ENCODE measurements at places on chromosomes 1 and 21.

- H3K4me1 ChIP-seq, result peaks cover 8% of the 10 kb centered on the region
- H3K4me3 ChIP-seq, result no peak overlapping the region
Observed at GRCh38 chr1:225388372-225388771, 39.5 kb downstream of the LBR start.

DNA sequence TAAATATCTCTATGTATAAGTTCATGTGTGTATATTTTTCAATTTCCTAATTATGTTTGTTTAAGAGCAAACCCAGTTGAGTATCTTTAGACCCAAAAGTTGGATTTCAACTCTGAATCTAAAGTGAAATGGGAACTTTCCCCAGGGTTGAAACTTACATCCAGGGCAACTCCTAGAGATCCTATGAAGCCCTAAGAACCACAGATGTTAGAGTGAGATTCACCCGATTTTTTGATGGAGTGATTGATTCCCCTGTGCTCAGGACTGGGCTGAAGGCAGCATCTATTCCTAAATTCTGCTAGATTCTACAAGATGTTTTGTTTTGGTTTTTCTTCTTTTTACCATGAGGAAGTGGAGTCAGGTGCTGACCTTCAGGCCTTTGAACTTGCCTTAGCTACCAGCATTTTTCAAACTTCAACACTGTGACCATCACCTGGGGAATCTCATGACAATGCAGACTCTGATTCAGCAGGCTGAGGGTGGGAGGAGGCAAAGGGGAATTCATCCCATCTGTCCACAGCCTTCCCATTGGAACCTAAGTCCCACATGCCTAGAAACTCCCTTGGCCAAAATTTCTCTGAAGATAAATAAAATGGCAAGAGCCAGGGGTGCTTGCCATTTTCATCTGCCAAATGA lies 145.5 kb downstream of the ETS2 start:
- no peaks in the 10 kb centered on the region for H3K27me3 ChIP-seq
- H3K36me3 ChIP-seq, result no peaks in the 10 kb centered on the region
- no peak overlapping the region for H3K4me3 ChIP-seq
- no peak for DNase-seq

GRCh38 chr1:60290393-60290792 lies 216.8 kb upstream of the C1orf87 start:
- no peak for DNase-seq
- no peaks in the 10 kb centered on the region for H3K4me1 ChIP-seq
- no peak overlapping the region for H3K27ac ChIP-seq
- H3K36me3 ChIP-seq, result no peaks in the 10 kb centered on the region
- H3K27me3 ChIP-seq, result no peaks in the 10 kb centered on the region
- H3K4me3 ChIP-seq, result no peak overlapping the region

GRCh38 chr1:229409616-229410369 lies 24.1 kb downstream of the ACTA1 start:
- H3K27ac ChIP-seq, result no peak overlapping the region
- H3K4me1 ChIP-seq, result peaks cover 21% of the 10 kb centered on the region
- H3K36me3 ChIP-seq, result no peaks in the 10 kb centered on the region

GRCh38 chr21:44875316-44875700 lies 1.8 kb upstream of the PTTG1IP start:
- no peak for DNase-seq
- H3K4me3 ChIP-seq, result peak overlapping the region; percentile 87
- no peaks in the 10 kb centered on the region for H3K27me3 ChIP-seq
- H3K36me3 ChIP-seq, result no peaks in the 10 kb centered on the region
- peak overlapping the region; percentile 93 for H3K27ac ChIP-seq

GRCh38 chr1:208570362-208570761 lies 326.2 kb upstream of the PLXNA2 start:
- DNase-seq, result no peak
- H3K27ac ChIP-seq, result no peak overlapping the region
- H3K4me1 ChIP-seq, result no peaks in the 10 kb centered on the region
- no peaks in the 10 kb centered on the region for H3K36me3 ChIP-seq
- H3K27me3 ChIP-seq, result peaks cover 34% of the 10 kb centered on the region

- no peaks in the 10 kb centered on the region for H3K27me3 ChIP-seq
- DNase-seq, result no peak
- H3K36me3 ChIP-seq, result no peaks in the 10 kb centered on the region
- peaks cover 7% of the 10 kb centered on the region for H3K4me1 ChIP-seq
- no peak overlapping the region for H3K4me3 ChIP-seq
Observed at GRCh38 chr1:30768830-30769718, 11.5 kb upstream of the LAPTM5 start.

DNA sequence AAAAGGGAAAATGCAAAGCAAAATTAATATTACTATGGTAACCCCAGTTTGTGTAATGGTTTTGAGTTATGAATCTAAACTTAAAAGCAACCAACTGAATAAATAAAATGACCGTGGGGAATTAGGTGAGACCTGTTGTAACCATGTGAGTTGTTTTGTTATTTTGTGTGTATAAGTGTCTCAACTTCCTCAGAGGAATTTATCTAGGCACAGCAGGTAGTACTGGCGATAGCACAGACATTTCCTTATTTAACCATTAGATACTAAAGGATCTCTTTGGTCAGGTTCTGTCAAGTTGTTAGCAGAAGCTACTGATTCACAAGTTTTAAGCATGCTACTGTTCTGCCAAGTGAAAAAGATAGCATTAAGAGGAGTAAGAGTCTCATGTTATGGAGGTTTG lies 39.3 kb upstream of the LRRC7 start:
- no peak overlapping the region for H3K4me3 ChIP-seq
- DNase-seq, result no peak
- no peak overlapping the region for H3K27ac ChIP-seq
- H3K27me3 ChIP-seq, result no peaks in the 10 kb centered on the region
- no peaks in the 10 kb centered on the region for H3K4me1 ChIP-seq
- no peaks in the 10 kb centered on the region for H3K36me3 ChIP-seq

- no peaks in the 10 kb centered on the region for H3K36me3 ChIP-seq
- peak overlapping the region; percentile 83 for H3K4me3 ChIP-seq
- peaks cover 39% of the 10 kb centered on the region for H3K27me3 ChIP-seq
- peaks cover 26% of the 10 kb centered on the region for H3K4me1 ChIP-seq
- peak overlapping the region; percentile 14 for H3K27ac ChIP-seq
Observed at GRCh38 chr1:156860113-156860627, 495 bp upstream of the NTRK1 start.

- H3K4me1 ChIP-seq, result peaks cover 66% of the 10 kb centered on the region
- H3K27me3 ChIP-seq, result no peaks in the 10 kb centered on the region
- H3K4me3 ChIP-seq, result peak overlapping the region; percentile 28
- DNase-seq, result no peak
- peak overlapping the region; percentile 86 for H3K27ac ChIP-seq
- no peaks in the 10 kb centered on the region for H3K36me3 ChIP-seq
Observed at GRCh38 chr1:234965111-234965510, 163.5 kb downstream of the TOMM20 start.

DNA sequence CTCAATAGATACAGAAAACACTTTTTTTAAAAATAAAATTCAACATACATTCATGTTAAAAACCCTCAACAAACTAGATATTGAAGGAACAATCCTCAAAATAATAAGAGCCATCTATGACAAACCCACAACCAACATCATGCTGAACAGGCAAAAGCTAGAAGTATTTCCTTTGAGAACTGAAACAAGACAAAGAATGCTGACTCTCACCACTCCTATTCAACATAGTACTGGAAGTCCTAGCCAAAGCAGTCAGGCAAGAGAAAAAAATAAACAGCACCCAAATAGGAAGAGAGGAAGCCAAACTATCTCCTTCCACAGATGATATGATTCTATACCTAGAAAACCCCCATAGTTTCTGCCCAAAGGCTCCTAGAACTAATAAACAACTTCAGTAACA lies 46.2 kb upstream of the IVNS1ABP start:
- H3K27me3 ChIP-seq, result no peaks in the 10 kb centered on the region
- H3K4me3 ChIP-seq, result no peak overlapping the region
- peaks cover 18% of the 10 kb centered on the region for H3K36me3 ChIP-seq
- peaks cover 1% of the 10 kb centered on the region for H3K4me1 ChIP-seq

DNA sequence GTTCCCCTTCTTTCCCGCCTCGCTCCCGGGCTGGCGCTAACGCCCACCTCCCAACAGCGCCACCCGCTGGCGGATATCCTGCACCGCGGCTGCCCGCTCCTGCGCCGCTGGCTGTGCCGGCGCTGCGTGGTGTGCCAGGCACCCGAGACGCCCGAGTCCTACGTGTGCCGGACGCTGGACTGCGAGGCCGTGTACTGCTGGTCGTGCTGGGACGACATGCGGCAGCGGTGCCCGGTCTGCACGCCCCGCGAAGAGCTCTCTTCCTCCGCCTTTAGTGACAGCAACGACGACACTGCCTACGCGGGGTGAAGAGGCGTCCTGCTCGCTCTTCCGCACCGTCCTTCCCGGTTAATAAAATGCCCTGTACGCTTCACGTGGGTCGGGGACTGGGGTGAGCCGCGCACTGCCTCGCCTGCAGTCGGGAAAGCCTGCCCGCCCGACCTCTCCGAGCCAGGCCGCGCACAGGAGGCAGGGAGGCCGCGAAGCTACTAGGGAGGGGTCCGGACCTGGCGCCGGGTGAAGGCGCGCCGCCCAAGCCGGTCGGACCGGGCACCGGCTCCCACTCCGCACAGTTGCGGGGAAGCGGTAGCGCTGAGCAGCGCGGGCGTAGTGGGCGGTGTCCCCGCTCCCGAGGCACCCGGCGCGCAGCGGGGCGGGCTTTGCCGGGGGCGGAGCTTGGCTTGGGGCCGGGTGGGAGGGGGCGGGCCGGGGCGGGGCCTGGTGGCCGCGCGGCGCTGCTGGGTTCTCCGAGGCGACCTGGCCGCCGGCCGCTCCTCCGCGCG lies at the start of gene ADAM15:
ADAM15 (plus strand) TSS at position 757 of the 782 bp plus-strand sequence. CDS start 71 bp downstream, outside the sequence.
- no peaks in the 10 kb centered on the region for H3K27me3 ChIP-seq
- H3K36me3 ChIP-seq, result no peaks in the 10 kb centered on the region
- peak within 1 kb of the TSS; percentile 91 for H3K4me3 ChIP-seq
- H3K4me1 ChIP-seq, result peaks cover 23% of the 10 kb centered on the region
- peak within 1 kb of the TSS; percentile 23 for H3K27ac ChIP-seq
- DNase-seq, result peak; percentile 72

- no peaks in the 10 kb centered on the region for H3K36me3 ChIP-seq
- no peak overlapping the region for H3K4me3 ChIP-seq
- DNase-seq, result no peak
- no peaks in the 10 kb centered on the region for H3K27me3 ChIP-seq
Observed at GRCh38 chr1:69765951-69766350, 198.2 kb downstream of the LRRC7 start.

DNA sequence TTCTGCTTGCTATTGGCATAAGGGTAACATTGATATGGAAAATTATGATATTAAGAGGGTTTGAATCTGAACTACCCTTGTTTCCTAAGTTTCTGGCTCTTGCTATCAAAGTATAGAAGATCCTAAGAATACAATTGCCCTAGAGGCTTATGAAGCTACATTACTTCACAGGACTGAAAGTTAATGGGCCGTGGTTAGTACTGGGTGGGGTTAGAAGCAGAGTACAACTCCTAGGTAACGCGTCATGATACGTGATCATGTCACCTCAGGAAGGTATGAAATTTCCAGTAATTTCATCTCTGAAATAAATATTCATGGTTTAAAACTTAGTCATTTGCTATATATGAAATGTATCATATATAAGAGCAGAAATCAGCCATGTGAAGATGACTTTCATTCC lies 743.8 kb upstream of the NEGR1 start:
- no peak overlapping the region for H3K27ac ChIP-seq
- DNase-seq, result no peak
- no peaks in the 10 kb centered on the region for H3K36me3 ChIP-seq
- H3K27me3 ChIP-seq, result no peaks in the 10 kb centered on the region

DNA sequence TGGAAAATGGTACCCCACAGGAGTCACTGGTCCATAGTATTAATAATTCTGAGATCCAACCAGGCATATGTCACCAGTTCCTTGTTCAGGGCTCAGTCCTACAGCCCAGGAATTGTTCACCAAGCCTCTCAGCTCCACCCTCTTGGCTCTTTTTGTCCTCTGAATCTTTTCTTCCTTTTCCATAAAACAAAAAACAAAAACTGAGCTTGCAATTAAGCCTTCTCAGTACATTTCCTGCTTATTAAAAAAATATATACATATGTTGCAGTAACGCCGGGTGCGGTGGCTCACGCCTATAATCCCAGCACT lies 23.4 kb upstream of the KIF1B start:
- DNase-seq, result no peak
- no peak overlapping the region for H3K4me3 ChIP-seq
- H3K27me3 ChIP-seq, result no peaks in the 10 kb centered on the region
- H3K36me3 ChIP-seq, result peaks cover 4% of the 10 kb centered on the region

GRCh38 chr1:176959191-176959820 lies 205.2 kb downstream of the ASTN1 start:
- no peak overlapping the region for H3K4me3 ChIP-seq
- no peak for DNase-seq
- H3K27me3 ChIP-seq, result peaks cover 18% of the 10 kb centered on the region
- no peaks in the 10 kb centered on the region for H3K36me3 ChIP-seq
- H3K4me1 ChIP-seq, result no peaks in the 10 kb centered on the region

DNA sequence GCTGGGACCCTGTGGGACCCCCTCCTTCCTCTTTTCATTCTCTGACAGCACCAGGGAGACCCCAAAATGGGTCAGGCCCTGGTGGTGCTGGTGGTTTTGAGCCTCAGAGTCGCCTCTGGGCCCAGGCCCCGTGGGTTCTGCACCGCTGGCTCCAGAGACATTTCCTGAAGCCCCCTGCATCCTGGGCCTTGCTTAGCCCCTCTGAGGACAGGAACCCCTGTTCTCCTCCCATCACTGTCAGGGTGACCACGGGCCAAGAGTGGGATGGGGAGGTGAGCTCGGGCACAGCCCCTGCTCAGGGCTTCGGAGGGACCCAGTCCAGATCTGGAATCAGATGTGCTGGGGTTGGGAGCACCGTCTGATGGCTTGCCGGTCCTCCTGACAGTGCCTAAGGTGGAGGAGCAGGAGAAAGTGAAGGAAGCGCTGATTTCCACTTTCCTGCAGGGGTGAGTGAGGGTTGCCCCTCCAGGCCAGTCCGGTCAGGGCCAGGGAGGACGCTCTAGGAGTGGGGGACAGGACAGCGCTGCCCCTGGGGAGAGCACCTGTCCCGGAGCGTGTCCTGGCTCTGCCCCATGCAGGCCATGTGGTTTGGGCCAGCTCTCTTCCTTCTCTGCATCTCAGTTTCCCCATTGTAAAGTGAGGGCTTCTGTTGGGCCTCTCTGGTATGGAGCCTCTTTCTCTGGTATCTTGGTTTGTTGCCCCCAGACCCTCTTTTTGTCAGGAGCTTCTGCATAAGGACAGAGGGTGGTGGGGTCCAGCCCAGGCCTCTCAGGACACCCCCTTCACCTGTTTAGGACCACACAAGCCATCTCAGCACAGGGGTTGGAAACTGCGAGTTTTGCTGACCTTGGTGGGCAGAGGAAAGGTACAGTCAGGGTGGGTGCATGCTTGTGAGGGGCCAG lies 71.0 kb downstream of the TRIM11 start:
- H3K27me3 ChIP-seq, result no peaks in the 10 kb centered on the region
- no peak overlapping the region for H3K27ac ChIP-seq
- DNase-seq, result no peak

GRCh38 chr1:3031401-3032221 lies 10.3 kb downstream of the ACTRT2 start:
- H3K27ac ChIP-seq, result no peak overlapping the region
- peaks cover 28% of the 10 kb centered on the region for H3K4me1 ChIP-seq
- no peaks in the 10 kb centered on the region for H3K27me3 ChIP-seq
- no peaks in the 10 kb centered on the region for H3K36me3 ChIP-seq
- no peak for DNase-seq

- DNase-seq, result no peak
- peaks cover 8% of the 10 kb centered on the region for H3K4me1 ChIP-seq
- peaks cover 6% of the 10 kb centered on the region for H3K27me3 ChIP-seq
- H3K4me3 ChIP-seq, result no peak overlapping the region
- no peaks in the 10 kb centered on the region for H3K36me3 ChIP-seq
Observed at GRCh38 chr21:43277481-43278351, 108.9 kb downstream of the CRYAA start.

GRCh38 chr21:26554365-26554764 lies 18.7 kb downstream of the CYYR1 start:
- no peak overlapping the region for H3K4me3 ChIP-seq
- no peaks in the 10 kb centered on the region for H3K36me3 ChIP-seq
- no peak for DNase-seq
- H3K27me3 ChIP-seq, result no peaks in the 10 kb centered on the region

- no peaks in the 10 kb centered on the region for H3K27me3 ChIP-seq
- H3K36me3 ChIP-seq, result no peaks in the 10 kb centered on the region
- H3K27ac ChIP-seq, result no peak overlapping the region
- no peaks in the 10 kb centered on the region for H3K4me1 ChIP-seq
Observed at GRCh38 chr1:71193153-71193552, 112.3 kb upstream of the ZRANB2 start.
